NCI-H1092 treated with DMSO at 0.1 percent for 48 hours (cell line): ENCODE measurements at places on chromosomes 12 and 14.

- no peak for DNase-seq
Observed at GRCh38 chr12:112170376-112170775, 45.0 kb downstream of the TRAFD1 start.

GRCh38 chr14:68655021-68655831 lies 137.6 kb downstream of the ZFP36L1 start:
- DNase-seq = peak; percentile 54

DNA sequence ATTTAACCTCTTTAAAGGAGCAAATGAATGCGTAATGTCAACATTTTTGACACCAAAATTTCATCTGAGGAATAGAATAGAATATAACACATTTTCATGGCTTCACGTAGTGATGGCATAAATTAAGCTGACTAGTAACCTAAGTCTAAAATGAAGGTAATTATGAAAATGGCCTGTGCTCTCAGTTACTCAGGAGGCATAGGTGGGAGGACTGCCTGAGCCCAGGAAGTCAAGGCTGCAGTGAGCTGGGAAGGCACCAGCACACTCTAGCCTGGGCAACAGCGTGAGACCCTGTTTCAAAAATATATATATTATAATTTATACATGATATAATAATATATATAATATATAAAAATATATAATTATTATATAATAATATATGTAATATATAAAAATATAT lies 383.2 kb upstream of the ATP2B1 start:
- DNase-seq = no peak

DNA sequence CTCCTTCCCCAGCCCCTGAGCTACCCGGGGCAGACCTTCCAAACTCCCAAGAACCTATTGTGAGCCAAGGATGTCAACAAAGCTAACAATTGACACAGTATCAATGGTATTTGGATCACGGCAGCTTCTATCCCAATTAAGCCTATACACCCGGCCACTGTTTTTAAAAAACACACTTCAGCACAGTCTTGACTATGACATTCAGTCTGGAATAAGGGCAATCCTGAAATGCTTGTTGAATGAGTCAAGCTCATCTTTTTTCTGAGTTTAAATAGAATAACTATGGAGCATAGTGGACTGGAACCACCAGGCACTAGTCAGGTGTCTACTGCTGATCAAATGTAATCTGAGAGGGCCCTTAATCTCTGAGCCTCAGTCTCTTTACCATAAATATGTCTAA lies 5.7 kb downstream of the DENND5B start:
- no peak for DNase-seq

DNA sequence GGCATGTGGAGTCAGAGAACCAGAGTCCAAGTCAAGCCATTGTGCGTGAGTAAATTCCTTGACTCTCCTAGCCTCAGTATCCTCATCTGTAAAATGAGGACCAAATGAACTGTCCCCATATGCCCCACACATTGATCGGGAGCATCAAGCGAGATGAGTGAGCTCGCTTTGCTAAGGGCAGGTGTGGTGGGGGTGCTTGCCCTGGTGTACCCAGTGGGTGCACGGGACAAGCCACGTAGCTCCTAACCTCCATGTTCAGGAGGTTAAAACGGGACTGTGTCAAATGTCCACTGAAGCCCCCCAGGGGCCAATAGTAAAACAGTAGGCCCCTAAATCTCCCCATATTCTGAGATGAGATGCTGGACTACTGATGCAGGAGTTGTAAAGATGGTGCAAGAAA lies 60.9 kb downstream of the SERPINA3 start:
- DNase-seq = no peak

GRCh38 chr12:28021704-28022103 lies 49.2 kb upstream of the PTHLH start:
- no peak for DNase-seq

GRCh38 chr12:90631591-90632212 lies 323.3 kb downstream of the CCER1 start:
- no peak for DNase-seq

DNA sequence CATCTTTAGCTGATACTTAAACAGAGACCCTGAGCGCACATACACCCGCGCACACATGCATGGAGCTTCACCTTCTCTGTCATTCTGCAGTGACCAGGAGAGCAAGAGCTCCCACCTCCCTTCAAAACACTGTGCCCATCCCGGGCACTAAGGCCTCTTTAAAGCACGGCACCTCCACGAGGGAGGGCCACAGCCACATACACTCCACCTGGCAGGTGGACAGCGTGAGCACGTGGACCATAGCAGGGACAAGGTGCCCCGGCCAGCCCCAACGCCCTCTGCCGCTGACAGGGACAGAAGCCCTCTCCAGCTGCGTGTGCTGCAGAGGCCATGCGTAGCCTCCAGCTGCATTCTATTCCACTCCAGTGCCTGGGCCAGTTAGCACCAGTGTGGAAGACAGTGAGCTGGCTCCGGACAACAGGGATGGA lies 5.4 kb downstream of the GAPDH start:
- DNase-seq = no peak

GRCh38 chr14:60212503-60213371 lies 36.3 kb upstream of the PPM1A start:
- DNase-seq = no peak

GRCh38 chr12:43277651-43278540 lies 274.1 kb downstream of the ADAMTS20 start:
- DNase-seq = no peak

DNA sequence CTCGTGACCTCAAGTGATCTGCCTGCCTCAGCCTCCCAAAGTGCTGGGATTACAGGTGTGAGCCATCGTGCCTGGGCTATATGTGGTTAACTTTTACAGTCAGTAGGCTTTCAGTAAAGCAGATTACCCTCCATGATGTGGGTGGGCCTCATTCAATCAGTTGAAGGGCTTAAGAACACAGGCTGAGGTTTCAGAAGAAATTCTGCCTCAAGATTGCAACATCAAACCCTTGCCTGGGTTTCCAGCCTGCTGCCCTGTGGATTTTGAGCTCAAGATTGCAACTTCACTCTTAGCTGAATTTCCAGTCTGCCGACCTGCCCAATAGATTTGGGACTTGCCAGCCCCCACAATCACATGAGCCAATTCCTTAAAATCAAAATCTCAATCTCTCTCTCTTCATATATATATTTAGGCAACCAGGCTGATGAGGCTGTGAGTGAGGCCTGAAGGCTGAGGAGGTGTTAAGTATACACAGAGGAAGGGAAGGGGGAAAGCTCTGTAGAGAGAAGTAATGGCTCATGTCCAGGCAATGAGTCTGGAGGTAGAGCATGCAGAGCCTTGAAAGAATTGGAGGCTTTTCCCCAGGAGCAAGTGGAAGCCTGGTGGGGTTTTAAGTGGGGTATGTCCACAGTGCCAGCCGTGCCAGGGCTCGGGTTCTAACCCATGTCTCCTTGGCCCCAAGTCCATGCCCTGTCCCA lies 33.3 kb upstream of the ACTN1 start:
- no peak for DNase-seq

- DNase-seq = no peak
Observed at GRCh38 chr12:105736498-105736897, 402.3 kb downstream of the NUAK1 start.

DNA sequence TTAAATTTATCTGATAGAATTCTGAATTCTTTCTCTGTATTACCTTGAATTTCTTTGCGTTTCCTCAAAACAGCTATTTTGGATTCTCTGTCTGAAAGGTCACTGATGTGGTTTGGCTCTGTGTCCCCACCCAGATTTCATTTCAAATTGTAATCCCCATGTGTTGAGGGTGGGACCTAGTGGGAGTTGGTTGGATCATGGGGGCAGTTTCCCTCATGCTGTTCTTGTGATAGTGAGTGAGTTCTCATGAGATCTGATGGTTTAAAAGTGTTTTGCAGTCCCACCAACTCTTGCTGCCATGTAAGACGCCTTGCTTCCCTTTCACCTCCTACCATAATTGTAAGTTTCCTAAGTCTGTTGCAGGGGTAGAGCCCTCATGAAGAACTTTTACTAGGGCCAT lies 34.1 kb upstream of the OR6J1 start:
- DNase-seq = no peak

DNA sequence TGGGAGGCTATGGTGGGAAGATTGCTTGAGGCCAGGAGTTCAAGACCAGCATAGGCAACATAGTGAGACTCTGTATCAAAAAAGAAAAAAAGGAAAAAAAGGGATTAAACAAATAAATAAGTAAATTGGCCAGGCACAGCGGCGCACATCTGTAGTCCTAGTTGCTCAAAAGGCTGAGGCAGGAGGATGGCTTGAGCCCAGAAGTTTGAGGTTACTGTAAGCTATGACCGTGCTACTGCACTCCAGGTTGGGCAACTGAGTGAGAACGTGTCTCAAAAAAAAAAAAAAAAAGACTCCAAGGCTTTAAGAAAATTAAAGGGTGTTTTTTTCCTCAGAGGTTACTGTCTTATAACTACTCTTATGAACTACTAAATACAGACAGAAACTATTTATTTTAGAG lies 11.7 kb downstream of the BEST3 start:
- DNase-seq = no peak

DNA sequence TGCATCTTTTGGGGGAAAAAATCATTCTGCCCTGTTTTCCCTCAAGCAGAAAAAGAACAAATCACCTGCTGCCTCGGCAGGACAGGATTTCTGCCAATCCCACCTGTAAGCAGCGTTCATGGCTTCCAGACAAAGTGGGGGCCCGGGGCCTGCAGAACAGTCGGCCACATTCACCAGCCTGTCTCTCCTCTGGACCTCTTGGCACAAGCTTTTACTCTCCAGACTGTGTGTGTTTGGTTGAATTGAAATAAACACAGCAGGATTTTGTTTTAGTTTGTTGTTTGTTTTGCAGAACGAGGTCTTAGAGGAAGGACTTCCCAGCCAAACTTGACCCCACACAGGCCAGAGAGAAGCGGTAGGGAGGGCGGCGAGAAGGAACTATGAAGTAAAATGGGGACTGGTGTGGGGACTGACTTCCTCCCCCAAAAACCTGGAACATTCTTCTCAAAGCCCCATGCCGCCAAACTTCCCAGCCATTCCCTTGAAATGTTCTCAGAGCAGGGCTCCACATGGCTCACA lies 41.7 kb upstream of the FOS start:
- DNase-seq = no peak

GRCh38 chr12:102120886-102121285 lies 903 bp downstream of the PARPBP start:
- no peak for DNase-seq

- no peak for DNase-seq
Observed at GRCh38 chr14:59344691-59345455, 120.3 kb downstream of the GPR135 start.

DNA sequence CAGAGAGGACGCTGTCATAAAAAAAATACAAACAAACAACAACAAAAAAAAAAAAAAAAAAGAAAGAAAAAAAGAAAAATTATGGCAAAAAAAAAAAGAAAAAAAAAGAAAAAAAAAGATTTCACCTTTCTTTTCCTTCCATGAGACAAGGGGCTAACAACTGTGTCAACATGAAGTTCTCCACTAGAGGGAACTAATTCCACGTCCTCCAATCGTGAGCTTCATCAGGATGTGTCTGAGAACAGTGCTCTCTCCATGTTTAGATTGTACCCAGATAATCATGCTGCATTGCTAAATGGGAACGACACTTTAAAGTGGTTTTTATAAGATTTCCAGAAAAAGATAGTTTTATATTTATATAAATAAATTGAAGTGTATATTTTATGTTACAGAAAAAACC lies 96.2 kb upstream of the PTPRB start:
- peak; percentile 66 for DNase-seq

DNA sequence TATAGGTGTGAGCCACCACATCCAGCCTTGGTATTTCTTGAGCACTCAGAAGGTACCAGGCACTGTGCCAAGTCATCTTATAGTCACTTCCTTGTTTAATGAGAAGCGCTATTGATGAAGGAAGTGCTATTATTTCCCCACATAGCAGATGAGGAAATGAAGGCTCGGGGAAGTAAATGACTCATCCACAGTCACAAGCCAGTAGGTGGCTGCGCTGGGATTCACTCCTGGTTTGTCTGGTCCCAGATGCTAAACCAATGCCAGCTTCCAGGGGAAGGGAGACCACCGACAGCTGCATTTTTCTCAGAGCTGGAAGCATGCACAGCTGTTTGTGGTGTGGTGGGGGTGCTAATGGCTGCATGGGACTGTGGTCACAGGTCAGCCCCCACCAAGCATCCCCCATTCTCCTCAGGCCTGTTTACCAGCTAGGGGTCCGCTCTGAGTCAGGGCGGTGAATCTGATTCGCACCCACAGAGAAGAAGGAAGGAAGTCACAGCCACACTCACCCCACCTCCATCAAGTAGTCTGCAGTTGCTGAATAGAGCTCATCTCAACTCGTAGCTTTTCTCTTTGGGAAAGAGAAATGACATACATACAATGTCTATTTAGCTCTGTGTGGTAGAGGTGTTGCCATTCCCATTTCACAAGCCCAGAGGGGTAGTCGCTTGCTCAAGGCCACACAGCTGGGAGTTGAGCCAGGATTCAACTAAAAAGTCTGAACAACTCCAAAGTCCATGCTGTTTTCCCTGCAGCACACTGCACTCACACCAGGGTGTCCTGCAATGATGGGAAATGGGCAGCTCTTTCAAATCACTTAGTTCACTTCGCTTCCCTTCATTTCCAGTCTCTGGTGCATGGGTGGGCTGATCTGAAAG lies 6.3 kb upstream of the LTBP2 start:
- no peak for DNase-seq

DNA sequence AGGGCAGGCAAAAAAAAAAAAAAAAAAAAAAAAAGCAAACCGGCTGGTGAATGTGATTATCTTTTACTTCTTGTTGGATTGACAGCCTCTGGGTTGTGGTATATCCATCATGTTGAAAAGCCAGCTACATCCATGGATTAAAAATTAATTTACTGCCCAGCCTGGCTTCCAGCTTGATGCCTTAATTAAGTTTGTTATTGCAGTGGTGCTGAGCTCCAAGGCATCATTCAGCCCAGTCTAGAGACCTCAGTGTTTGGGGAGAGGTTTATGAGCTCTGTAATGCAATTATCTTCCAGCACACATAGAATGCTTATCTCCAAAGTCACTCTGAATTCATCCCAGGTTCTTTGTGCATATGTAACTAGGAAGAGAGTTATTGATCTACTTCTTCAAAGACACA lies 114.8 kb downstream of the RIMBP2 start:
- DNase-seq = no peak

GRCh38 chr14:36515896-36516718 lies 3.9 kb downstream of the NKX2-1 start:
- peak; percentile 89 for DNase-seq
